ENCODE measurements at places on chromosomes 3 and 15.

GRCh38 chr3:95082191-95082590, 1019.3 kb downstream of the NSUN3 start:
- DNase-seq, result no peak

GRCh38 chr15:89858661-89859458, 34.9 kb downstream of the AP3S2 start:
- no peak for DNase-seq

GRCh38 chr3:38602576-38603250, 46.8 kb downstream of the SCN5A start:
- DNase-seq, result no peak

- DNase-seq, result no peak
Observed at GRCh38 chr3:152714507-152714906, 120.4 kb upstream of the P2RY1 start.

DNA sequence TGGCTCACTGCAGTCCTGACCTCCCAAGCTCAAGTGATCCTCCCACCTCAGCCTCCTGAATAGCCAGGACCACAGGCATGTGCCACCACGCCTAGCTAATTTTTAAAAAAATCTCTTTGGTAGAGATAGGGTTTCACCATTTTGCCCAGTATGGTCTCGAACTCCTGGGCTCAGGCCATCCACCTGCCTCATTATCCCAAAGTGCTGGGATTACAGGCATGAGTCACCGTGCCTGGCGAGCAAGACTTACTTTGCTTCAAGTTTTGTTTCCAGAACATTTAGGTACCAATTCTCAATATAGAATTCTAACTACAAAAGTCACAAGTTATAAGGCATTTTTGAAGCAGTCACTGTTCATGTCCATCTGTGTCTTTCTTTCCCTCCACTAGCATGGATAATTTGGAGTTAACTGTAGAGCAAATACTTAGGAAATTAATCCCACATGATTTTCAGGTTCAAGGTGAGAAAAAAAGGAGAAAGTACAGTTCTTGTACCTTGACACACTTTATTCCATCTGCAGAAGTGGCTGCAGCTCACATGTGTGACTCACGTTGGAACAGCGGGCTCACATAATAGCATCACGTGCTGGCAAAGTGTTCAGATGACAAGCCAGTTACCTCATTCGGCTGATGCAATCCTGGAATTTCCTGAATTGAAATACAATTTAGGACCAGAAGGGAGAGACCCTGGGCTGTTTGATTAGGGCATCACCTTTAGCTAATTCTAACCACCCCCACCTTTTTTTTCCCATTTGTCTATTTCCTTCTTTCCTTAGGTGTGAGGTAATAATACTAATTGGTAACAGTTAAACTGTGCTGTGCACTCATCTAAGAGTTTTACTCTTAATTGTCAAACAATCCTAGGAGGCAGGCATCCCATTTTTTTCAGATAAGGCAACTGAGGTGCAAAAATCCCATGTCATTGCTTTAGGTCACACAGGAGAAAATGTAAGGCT, 46.9 kb upstream of the NEDD4 start:
- peak; percentile 90 for DNase-seq

DNA sequence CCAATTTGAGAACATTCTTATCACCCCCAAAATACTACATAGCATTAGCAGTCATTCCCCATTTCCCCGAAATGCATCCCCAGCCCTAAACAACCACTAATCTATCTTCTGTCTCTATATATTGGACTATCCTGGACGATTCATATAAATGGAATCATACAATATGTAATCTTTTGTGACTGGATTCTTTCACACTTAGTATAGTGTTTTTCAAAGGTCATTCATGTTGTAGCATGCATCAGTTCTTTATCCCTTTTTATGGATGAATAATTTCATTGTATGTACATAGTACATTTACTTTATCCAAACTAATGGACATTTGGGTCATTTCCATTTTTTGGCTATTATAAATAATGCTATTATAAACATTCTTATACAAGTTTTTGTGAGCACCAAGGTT, 27.5 kb upstream of the EIF1B start:
- DNase-seq, result no peak

GRCh38 chr3:189041482-189042090, 130.2 kb upstream of the TPRG1 start:
- DNase-seq, result no peak

GRCh38 chr15:92714477-92715401, 59.2 kb upstream of the FAM174B start:
- peak; percentile 57 for DNase-seq
